NCI-H1930 (cell line): ENCODE measurements at places on chromosomes 6 and 20.

- DNase-seq, result no peak
Measured at GRCh38 chr6:79718509-79719247, 87.5 kb downstream of the SH3BGRL2 start.

- DNase-seq, result no peak
Measured at GRCh38 chr6:39801456-39802251, 9.5 kb downstream of the DAAM2 start.

DNA sequence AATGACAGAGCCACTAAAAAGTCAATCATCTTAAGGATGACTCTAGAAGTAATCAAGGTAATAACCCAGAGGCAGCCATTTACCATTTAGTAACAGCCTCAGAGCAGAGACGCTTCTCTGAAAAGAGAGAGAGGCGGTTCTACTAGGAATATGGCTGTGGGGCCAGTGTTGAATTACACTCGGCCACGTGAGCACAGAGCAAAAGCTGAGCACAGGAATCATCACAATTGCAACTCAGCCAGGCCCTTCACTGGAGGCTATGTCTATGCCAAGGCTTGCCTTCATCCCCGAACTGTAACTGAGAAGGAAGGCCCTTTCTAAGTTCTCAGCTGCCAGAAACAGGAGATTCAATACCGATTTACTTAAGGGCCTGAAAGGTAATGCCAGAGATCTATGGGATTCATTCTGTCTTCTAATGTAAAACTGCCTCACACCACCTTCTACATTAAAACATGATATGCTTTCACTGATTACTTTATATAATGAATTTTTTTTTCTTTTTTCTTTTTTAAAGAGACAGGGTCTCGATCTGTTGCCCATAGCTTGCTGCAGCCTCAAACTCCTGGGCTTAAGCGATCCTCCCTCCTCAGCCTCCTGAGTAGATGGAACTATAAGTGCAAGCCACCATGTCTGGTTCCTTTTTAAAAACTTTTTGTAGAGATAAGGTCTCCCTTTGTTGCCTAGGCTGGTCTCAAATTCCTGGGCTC lies 67.6 kb downstream of the NUDT3 start:
- DNase-seq, result no peak

DNA sequence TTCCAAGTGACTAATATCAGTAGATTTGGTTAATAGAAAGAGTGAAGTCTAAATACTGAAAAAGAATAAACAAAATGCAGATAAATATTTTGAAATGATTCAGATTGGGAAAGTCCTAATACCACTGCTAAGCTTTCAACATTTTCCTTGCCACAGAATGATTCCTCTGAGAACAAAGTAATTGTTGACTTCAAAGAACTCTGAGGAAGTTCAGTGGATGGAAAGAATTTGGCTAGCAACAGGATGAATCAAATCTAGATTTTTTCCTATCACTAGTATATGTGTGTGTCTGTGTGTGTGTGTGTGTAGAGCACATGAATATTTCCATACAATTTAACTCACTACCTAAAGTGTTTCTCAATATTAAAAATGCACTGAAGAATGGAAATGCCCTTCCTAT lies 107.9 kb upstream of the PREP start:
- DNase-seq, result no peak

DNA sequence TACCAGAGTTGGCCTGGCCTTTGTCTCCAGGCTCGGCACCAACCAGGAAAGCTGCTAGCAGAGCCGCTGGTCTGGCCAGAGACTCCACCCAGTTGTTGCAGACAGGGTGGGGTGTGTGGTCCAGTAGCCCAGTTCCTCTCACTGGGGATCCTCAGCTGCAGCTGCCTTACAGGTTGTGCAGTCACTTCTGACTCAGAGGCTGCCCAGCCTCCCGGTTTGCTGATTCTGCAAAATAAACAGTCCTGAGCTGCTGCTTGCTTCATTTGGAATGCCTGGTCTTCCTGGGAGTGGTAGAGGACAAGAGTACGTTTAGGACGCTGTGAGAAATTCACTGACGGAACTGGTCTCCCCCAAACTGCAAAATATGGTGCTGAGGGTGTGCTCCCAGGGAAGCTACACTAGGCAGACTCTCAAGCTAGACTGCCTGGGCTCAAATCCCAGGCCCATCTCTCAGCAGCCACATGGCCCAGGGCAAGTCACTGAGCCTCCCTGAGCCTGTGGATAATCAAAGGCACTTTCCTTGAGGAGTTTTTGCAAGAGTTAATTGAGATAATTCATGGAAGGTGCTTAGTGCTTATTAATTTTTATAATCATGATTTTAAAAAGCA lies 246.1 kb downstream of the TFAP2C start:
- no peak for DNase-seq

GRCh38 chr6:108168501-108169463 lies 3.0 kb downstream of the NR2E1 start:
- DNase-seq, result no peak

DNA sequence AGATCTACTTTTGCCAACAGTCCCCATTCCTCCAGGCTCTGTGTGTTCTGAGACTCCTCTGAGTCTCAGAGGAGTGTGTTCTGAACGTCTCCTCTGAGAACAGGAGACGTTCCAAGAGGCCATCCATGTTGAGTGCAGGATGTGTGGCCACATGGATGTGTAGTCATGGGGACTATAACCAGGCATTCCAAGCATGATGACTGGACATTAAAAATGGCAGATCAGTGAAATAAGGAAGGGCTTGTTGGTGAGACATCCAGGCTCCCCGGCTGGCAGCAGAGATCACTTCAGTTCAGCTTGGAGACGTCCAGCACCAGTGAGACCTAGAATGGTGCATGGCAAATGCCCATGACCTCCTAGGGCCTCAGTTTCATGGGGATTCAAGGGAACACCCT lies 34.3 kb upstream of the POU5F1 start:
- DNase-seq, result no peak

GRCh38 chr6:99119109-99120031 lies 171.6 kb upstream of the FBXL4 start:
- DNase-seq, result peak; percentile 17

GRCh38 chr6:113908801-113909200 lies 51.7 kb downstream of the MARCKS start:
- no peak for DNase-seq

DNA sequence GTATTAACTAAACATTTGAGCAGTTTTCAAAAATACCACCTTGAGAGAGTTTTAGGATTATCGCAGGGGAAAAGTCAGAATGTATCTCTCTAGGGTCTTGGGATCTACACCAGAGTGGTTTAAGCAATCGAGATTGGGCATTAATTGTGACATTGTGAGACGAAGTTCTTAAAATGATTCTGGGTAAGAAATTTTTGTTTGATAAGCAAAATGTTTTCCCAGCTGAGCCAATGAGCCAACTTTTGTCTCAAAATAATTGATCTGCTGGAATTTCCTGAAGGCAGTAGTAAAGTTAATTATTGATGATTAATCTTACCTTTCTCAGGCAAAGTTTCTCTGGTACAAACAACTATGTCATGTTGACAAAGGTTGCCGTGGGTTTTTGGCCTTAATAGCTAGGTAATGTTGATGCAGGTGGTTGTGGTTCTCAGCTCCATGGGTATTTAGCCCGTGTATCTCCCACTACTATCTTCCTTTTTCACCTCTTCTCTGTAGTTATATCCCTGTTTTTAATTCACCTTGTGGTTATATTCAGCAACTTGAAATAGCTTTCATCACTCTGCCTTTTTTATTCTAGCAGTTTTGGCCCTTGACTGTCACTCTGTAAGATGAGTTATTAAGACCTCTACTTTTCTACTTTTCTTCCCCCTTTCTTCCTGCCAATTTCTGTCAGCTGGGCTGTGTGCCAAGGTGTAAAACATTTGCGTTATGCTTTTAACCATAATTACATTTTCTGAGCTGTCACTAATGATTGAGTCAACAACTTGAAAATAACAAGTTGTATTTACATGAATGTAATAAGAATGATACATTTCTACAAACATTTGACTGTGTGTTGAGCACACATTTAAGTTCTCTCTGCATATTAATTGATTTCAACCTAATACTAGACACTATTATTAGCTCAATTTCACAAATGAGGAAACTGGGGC lies 368.3 kb upstream of the BTBD3 start:
- DNase-seq, result no peak

- no peak for DNase-seq
Measured at GRCh38 chr6:55825402-55826051, 49.9 kb downstream of the BMP5 start.

DNA sequence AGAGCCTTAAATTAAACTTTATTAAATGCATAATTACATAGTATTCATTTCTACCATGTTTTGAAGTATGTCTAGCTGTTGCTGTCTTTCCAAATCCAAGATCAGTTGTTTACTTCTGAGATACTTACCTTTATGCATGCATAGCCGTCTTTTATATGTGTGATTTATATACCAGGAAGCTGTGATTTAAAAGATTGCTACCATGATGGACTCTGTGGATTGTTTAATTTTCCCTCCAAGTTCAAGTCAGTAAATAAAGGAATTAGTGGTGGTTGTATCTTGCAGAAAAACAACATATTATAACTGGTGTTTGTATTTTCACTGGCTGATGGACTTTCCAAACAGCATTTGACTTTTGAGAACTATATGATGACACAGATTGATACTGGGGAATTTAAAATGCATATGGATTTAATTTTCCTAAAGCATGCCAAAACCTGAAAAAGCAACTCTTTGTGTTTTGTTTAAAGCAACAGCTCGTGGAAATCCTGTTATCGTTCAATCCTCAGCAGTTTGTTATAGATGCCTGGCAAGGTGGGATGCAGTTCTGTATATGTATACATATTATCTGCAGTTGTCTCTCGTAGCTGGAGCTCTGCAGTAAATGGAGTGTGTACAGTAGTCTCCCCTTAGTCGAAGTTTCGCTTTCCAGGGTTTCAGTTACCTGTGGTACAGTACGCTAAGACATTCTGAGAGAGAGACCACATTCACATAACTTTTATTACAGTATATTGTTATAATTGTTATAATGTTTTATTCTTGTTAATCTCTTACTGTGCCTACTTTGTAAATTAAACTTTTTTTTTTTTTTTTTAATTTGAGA lies 77.1 kb downstream of the CBFA2T2 start:
- no peak for DNase-seq

- DNase-seq, result no peak
Measured at GRCh38 chr20:36549628-36549941, 8.3 kb downstream of the MYL9 start.

DNA sequence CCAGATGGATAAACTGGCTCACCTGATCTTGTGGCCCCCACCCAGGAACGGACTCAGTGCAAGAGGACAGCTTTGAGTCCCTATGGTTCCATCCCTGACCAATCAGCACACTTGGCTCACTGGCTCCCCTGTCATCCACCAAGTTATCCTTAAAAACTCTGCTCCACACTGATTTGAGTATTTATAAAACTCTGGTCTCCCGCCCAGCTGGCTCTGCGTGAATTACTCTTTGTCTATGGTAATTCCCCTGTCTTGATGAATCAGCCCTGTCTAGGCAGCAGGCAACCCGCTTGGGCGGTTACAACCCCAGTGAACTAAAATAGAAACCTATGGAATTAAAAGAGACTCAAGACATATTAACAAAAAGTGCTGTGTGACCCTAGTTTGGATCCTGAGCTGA lies 38.1 kb upstream of the CD83 start:
- DNase-seq, result no peak

DNA sequence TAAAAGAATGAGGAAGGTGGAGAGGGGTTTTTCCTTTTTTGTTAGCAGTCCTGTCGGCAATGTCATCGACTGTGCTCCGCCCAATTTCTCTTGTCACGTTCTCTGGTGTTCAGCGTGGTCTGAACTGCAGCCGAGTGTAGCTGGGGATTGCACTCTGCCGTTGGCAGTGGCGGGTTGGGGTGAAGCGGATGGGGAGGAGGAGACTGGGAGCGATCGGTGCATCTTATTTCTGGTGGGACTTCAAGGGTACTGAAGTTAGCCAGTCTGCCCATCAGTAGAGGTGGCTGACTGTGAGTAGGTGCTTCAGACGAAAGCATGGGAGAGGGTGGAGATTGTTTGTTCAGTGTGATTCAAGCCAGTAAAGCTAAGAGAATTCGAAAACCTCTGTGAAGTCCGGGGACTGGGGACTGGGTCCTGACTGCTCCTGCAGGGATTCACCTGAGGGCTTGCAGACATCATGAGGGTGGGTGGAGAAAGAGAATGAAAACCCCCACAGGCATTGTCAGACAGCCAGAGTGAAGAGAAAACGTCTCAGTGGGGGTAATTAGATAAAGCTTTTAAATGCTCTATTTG lies 5.1 kb downstream of the RREB1 start:
- DNase-seq, result no peak

GRCh38 chr20:8124639-8125038 lies 7.4 kb upstream of the PLCB1 start:
- DNase-seq, result no peak

DNA sequence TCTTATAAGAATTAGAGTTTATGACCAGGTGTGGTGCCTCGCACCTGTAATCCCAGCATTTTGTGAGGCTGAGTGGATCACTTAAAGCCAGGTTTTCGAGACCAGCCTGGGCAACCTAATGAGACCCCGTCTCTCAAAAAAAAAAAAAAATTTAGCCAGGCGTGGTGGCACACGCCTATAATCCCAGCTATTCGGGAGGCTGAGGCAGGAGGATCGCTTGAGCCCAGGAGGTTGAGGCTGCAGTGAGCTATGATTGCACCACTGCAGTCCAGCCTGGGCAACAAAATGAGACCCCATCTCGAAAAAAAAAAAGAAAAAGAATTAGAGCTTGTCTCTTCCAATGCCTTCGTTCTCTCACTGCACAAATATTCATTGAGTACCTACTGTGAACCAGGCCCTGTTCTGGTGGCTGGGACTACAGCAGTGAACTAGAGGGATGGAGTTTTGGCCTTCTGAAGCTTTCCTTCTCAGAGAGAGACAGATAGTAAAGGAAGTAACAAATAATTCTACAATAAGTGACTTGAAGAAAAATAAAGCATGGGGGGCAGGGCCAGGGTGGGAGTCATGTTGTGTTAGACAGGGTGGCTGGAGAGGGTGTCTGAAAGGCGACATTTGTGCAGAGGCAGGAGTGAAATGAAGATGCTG lies 56.4 kb downstream of the HNF4A start:
- no peak for DNase-seq

GRCh38 chr6:87378947-87379346 lies 28.8 kb upstream of the CFAP206 start:
- DNase-seq, result no peak

DNA sequence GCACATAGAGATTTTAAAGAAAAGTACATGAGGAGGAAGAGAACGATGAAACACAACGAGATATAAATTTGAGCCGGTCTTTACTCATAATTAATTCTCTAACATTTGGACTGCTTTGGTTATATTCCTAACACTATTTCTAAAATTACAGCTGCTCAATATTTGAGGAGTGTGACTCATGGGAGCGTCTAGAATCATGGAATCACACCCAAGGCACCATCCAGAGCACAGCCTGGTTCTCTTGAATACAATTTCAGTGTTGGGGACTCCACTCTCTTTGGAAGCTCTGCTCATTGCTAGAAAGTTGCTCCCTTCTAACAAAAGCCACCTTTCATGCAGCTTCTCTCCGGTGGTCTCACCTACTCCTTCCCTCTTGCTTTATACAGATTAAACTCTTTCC lies 64.4 kb downstream of the LY86 start:
- no peak for DNase-seq

- DNase-seq, result peak; percentile 71
Measured at GRCh38 chr6:27503436-27504030, 30.6 kb upstream of the ZNF184 start.

DNA sequence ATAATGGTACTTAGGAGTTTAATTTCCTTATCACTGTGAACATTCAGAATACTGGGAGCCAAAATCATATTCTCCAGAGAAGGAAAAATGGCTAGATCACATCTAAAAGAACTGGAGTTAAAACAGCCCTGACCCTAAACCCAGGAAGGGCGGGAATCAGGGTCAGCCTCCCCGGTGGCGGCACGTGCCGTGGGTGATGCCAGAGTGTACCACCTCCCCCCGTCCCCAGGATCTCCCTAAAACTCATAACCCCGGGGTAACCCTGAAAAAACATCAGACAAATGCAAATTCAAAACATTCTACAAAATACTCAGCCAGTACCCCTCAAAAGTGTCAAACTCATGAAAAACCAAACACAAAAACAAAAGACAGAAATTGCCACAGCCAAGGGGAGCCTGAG lies 148.3 kb downstream of the DLL1 start:
- DNase-seq, result no peak
